ENCODE measurements at places on chromosomes 6 and 20.

- no peak for DNase-seq
Observed at GRCh38 chr20:52529826-52530225, 338.2 kb upstream of the ZFP64 start.

DNA sequence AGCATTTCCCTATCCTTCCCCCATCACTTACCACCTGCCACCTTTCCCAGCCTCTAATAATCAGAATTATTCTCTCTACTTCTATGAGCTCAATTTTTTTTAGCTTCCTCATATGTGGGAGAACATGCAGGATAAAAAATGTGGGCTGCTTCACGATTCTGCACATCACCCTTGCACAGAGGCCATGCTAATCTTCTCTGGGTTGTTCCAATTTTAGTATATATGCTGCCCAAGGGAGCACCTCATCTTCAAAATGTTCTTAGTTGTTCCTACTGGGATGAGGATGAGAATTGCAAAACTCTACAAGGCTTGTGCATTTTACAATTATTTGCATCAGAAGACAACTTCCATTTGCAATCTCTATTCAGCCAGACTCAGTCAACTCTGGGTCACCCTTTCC lies 58.1 kb downstream of the LAMA4 start:
- DNase-seq, result no peak

GRCh38 chr20:51624157-51624731 lies 81.7 kb upstream of the NFATC2 start:
- peak; percentile 61 for DNase-seq

- DNase-seq, result no peak
Observed at GRCh38 chr6:144730088-144730645, 445.0 kb downstream of the UTRN start.

GRCh38 chr20:64766-65322 lies 22.6 kb upstream of the DEFB125 start:
- DNase-seq, result no peak

- no peak for DNase-seq
Observed at GRCh38 chr6:64266351-64266821, 630.8 kb downstream of the PHF3 start.

DNA sequence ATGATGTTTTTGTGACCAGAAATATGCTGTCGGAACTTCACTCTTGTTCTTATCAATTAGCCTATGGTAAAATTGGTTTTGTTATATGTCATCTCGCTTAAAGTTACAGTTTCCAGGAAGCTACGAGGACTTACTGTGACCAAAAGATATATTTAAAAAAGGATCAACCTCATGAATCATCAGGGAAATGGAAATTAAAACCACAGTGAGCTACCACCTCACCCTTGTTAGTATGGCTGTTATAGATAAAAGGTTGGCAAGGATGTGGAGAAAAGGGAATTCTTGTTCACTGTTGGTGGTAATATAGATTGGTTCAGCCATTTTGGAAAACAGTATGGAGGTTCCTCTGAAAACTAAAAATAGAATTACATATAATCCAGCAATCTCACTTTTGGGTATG lies 14.3 kb upstream of the INSM1 start:
- DNase-seq, result no peak

DNA sequence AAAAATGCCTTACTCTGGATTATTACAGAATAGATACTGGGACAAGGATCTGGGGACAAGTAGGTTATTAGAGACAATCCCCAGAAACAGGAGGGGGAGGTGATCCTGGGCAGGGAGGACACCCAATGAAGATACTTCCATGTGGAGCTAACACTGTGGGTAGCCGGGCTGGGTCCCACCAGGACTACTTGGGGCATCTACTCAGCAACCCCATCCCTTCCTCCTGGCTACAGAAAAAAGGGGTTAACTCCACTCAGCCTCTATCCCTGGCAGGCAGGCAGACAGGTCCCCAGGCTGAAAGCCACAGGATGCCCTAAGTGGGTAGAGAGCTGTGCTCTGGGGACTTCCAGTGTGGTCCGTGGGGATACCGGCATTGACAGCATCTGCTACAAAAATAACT lies 68.0 kb upstream of the NXT1 start:
- DNase-seq, result no peak

GRCh38 chr6:11374036-11375010 lies 141.9 kb upstream of the NEDD9 start:
- no peak for DNase-seq

GRCh38 chr20:36066777-36067176 lies 87.8 kb upstream of the EPB41L1 start:
- DNase-seq, result no peak

GRCh38 chr6:151285122-151285521 lies 45.4 kb downstream of the AKAP12 start:
- DNase-seq, result no peak

GRCh38 chr6:9554806-9555205 lies 860.1 kb downstream of the TFAP2A start:
- DNase-seq, result no peak

GRCh38 chr20:31687777-31688176 lies 34.9 kb downstream of the BCL2L1 start:
- DNase-seq, result no peak

- no peak for DNase-seq
Observed at GRCh38 chr20:14855171-14855570, 517.8 kb upstream of the FLRT3 start.

- no peak for DNase-seq
Observed at GRCh38 chr6:3831761-3832530, 17.2 kb upstream of the FAM50B start.

DNA sequence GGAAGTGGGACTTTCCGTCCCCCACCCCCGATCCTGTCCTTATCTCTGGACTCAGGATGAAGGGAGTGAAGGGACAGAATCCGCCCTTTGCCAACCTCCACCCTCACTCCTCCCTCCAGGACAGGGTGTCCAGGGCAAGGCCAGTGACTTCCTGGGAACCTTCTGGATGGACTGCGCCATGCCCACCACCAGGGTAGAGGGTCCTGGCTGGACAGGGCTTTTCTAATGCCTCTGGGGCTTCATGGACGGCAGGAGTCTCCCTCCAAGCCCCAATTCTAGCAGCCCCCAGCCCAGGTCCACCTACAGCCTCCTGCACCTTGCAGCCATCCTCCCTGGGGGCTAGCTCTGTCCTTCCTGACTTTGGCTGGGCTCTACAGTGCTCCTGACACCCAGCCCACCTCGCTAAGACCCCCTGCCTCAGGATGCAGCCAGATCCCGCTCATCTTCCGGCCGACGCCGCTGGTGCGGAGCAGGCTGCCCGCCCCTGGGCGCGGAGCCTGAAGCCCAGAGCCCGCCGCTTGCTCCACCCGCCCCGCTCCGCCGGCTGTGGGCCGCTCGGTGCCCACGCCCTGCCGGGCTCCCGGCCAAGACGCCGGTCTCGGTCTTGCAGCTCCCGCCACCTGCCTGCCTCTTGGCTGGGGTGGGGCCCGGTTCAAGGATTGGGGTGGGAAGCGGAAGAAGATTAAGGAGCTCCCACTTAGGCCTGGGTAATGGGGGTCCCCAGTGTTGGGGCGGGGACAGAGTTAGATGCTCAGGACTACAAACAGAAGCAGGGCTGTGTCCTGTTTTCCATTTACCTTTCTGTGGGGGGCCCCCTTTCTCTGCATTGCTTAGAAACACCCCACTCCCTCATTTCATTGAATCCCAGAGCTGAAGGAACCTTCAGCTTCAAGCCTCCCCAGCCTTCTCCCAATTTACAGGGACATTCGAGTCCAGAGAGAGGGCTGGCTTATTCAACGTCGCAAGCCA lies 72.8 kb downstream of the MDGA1 start:
- no peak for DNase-seq
